ENCODE measurements at places on chromosomes 7 and 10. TPM values are rescaled to one million over a fixed set of nuclear protein-coding genes. Genes with fewer than 3 reads are reported as not detected.
A peak's percentile ranks its signal among the peaks of the same experiment; 100 is the strongest.

DNA sequence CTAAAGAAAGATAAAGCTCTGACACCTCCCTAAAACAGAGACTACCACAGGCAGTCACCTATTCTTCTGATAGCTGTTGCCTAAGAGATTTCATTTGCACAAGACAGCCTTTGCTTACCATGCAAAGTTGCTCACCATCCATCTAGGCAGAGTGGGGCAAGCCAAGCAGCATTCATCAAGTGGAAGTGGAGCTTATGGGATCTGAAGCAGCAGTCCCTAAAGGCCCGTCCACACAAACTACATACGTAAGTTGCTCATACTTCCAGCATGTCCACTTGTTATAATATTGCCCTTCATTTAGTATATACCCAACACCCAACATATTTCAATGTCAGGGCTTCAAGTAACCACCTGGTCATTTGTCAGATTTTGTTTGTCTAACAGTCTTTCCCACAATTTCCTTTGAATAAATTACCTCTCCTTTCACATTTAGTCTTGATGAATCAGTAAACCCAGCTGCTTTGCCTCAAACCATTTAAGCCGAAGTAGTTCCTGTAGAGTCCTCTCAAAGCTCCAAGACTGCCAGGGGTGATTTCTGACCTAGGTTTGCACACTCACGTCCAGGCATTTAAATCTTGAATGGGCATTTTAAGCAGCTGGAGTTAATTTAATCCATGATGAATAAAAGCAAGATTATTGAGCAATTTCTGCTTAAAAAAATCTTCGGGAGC, 67.9 kb downstream of the ATAD1 start:
- H3K4me3 ChIP-seq, result no peak overlapping the region
- H3K36me3 ChIP-seq, result peaks cover 11% of the 10 kb centered on the region
- H3K4me1 ChIP-seq, result no peaks in the 10 kb centered on the region
- no peak overlapping the region for H3K27ac ChIP-seq
- H3K27me3 ChIP-seq, result no peaks in the 10 kb centered on the region
- DNase-seq, result no peak

DNA sequence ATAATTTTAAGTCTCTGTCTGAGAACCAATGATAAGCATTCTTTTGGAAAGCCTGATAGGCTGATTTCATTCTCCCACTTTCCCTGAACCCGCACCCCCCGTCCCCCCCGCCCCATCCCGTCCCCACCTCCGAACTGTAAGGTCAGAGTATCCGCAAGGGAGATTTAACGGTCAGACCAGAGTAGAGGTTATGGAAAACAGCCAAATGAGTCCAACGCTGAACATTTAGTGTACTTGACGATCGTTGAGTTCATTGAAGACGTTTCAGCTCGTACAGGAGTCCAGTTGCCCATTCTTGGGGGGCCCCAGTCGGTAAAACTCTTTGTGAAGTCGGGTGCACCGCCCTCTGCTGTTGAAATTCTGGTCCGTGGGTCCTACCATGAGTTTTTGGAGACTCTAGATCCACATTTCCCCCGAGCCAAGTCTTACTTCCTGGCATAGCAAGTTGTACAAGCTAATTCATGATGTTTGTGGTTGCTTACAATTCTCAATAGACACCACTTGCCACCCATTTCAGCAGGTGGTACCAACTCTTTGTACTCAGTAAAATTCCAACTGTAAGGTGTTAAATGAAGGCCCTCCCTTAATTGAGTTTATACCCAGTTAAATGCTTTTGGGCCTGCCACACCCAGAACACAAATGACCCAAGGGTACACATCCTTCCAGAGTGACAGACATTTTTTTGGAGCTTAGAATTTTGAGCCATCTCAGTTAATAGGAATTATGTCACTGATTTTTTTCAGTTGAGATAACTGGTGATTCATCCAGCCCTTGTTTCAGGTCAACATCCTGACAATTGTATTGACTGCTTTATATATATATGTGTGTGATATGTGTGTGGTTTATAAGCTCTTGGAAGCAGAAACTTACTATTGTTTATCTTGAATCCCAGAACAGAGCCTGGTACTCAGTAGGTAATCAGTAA, 1.2 kb downstream of the MARCHF5 start:
- H3K36me3 ChIP-seq, result peaks cover 3% of the 10 kb centered on the region
- no peaks in the 10 kb centered on the region for H3K27me3 ChIP-seq
- peak overlapping the region; percentile 88 for H3K27ac ChIP-seq
- peak overlapping the region; percentile 85 for H3K4me3 ChIP-seq
- H3K4me1 ChIP-seq, result peaks cover 15% of the 10 kb centered on the region

GRCh38 chr10:125407000-125407502, 246.7 kb upstream of the CTBP2 start:
- no peak for DNase-seq
- no peak overlapping the region for H3K4me3 ChIP-seq
- H3K4me1 ChIP-seq, result no peaks in the 10 kb centered on the region
- H3K27me3 ChIP-seq, result no peaks in the 10 kb centered on the region
- no peaks in the 10 kb centered on the region for H3K36me3 ChIP-seq

DNA sequence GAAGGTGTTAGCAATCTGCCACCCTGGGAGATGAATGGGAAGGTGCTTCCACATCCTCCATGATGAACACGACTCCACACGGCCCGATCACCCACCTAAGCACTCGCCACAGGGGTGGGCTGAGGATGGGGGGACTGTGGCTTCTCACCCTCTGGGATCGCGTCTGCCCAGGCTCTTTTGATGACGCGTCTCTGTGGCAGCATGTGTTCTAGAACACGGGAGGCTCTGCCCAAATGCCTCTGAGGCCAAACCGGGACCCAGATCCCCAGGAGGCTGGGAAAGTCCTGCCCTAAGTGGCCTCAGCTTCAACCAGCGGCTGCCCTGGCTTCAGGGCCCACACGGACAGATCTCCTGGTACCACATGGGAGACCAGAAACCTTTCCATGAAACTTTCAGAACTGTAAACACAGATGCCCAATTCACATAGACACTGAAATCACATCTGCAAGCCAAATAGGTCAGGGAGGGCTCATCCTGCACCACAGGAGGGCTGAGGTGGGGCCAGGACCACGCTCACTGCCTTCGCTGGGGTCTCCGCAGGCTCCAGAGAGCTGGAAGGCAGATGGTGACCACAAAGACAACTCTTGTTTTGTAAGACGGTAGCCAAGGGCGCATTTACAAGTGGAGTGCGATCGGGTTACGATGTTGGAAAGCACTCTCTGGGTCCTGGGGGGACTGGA, 200.6 kb downstream of the PTPRN2 start:
- H3K4me3 ChIP-seq, result no peak overlapping the region
- no peak overlapping the region for H3K27ac ChIP-seq
- no peaks in the 10 kb centered on the region for H3K27me3 ChIP-seq
- H3K36me3 ChIP-seq, result no peaks in the 10 kb centered on the region
- H3K4me1 ChIP-seq, result no peaks in the 10 kb centered on the region
- DNase-seq, result no peak

- H3K27ac ChIP-seq, result no peak overlapping the region
- DNase-seq, result no peak
- H3K27me3 ChIP-seq, result no peaks in the 10 kb centered on the region
- no peaks in the 10 kb centered on the region for H3K36me3 ChIP-seq
- H3K4me1 ChIP-seq, result no peaks in the 10 kb centered on the region
Measured at GRCh38 chr10:96289218-96289910, 14.9 kb upstream of the DNTT start.

- H3K4me1 ChIP-seq, result peaks cover 26% of the 10 kb centered on the region
- DNase-seq, result peak; percentile 71
- H3K27ac ChIP-seq, result peak overlapping the region; percentile 54
- no peaks in the 10 kb centered on the region for H3K27me3 ChIP-seq
Measured at GRCh38 chr10:74825371-74826141, 844 bp upstream of the KAT6B start.

- H3K27me3 ChIP-seq, result no peaks in the 10 kb centered on the region
- no peaks in the 10 kb centered on the region for H3K36me3 ChIP-seq
- H3K4me3 ChIP-seq, result no peak overlapping the region
- H3K27ac ChIP-seq, result no peak overlapping the region
Measured at GRCh38 chr10:28922127-28922526, 244.8 kb downstream of the BAMBI start.

- H3K27me3 ChIP-seq, result no peaks in the 10 kb centered on the region
- no peak for DNase-seq
- peaks cover 13% of the 10 kb centered on the region for H3K4me1 ChIP-seq
- H3K27ac ChIP-seq, result no peak overlapping the region
Measured at GRCh38 chr7:4613846-4614548, 68.1 kb upstream of the FOXK1 start.

- H3K4me3 ChIP-seq, result no peak overlapping the region
- no peak overlapping the region for H3K27ac ChIP-seq
- H3K27me3 ChIP-seq, result no peaks in the 10 kb centered on the region
Measured at GRCh38 chr10:102764470-102765161, 20.9 kb downstream of the WBP1L start.

- DNase-seq, result no peak
- no peak overlapping the region for H3K27ac ChIP-seq
- no peaks in the 10 kb centered on the region for H3K4me1 ChIP-seq
Measured at GRCh38 chr7:113331155-113331898, 213.0 kb upstream of the SMIM30 start.

- no peaks in the 10 kb centered on the region for H3K4me1 ChIP-seq
- no peaks in the 10 kb centered on the region for H3K36me3 ChIP-seq
- no peaks in the 10 kb centered on the region for H3K27me3 ChIP-seq
- DNase-seq, result no peak
- no peak overlapping the region for H3K4me3 ChIP-seq
Measured at GRCh38 chr10:109972372-109973001, 35.3 kb upstream of the ADD3 start.

DNA sequence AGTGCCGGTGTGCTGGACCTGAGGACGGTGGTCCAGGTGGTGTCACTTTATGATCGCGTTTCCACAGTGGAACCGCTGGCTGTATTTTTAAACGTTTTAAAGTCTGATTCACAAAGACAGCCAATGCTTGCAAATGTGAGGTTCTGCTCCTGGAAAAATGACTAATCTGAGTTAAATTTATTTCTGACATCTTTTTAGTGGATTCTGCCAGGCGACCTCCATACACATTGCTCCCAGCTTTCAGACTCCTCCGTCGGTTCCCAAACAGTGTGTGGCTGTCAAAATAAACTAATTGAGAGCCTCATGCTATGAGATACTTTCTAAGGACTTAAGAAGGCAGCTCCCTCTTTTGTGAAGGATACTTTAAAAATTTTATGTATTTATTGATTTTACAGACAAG, 12.7 kb upstream of the TTYH3 start:
- DNase-seq, result no peak
- H3K27me3 ChIP-seq, result no peaks in the 10 kb centered on the region
- H3K4me3 ChIP-seq, result no peak overlapping the region
- H3K27ac ChIP-seq, result no peak overlapping the region

DNA sequence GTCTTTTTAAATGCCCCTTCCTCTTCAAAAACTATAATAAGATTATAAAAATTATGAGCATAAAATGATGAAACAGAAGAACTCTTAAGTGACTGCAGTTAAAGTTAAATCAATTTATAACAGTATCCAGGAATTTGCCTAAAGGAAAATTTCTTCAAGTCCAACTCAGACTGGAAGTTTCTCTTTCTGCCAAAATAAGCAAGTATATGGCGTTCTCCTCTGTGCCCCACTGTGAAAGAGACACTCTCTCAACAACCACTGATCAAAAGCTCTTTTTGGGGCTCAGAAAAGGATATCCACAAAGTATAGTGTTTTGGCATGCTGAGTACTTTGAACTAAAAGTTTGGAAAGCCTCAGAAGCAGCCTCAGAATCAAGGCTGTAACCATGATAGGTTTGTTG, 139.9 kb downstream of the SKIDA1 start:
- no peak overlapping the region for H3K4me3 ChIP-seq
- H3K27me3 ChIP-seq, result no peaks in the 10 kb centered on the region
- H3K36me3 ChIP-seq, result no peaks in the 10 kb centered on the region

DNA sequence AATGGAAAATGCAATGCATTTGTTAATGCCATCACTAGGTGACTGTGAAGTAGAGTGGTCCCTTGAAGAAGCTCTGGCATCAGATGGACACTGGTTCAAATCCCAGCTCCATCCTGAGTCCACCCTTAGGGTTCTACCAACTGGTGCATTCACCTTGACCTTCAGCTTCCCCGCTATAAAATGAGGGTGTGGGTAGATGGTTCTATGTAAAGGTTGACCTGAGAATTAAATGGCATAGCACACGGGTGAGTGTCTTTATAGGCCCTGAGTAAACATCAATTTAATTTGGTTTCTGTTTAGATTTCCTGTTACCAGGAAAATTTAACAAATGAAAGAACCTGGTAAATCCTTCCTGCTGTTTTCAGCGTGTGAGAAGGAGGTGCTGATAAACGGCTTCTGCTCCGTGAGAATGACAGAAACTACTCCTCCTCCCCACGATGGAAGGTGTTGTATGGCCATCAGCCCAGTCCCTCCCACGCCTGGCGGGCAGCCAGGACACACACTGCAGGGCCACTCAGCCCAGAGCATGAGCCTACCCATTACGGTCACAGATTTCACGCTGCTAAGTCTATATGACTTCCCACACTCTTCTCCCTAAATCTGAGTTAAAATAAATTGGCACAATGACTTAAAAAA, 210.1 kb downstream of the TNS3 start:
- H3K27me3 ChIP-seq, result no peaks in the 10 kb centered on the region
- no peak overlapping the region for H3K27ac ChIP-seq
- no peak for DNase-seq
- H3K36me3 ChIP-seq, result no peaks in the 10 kb centered on the region

DNA sequence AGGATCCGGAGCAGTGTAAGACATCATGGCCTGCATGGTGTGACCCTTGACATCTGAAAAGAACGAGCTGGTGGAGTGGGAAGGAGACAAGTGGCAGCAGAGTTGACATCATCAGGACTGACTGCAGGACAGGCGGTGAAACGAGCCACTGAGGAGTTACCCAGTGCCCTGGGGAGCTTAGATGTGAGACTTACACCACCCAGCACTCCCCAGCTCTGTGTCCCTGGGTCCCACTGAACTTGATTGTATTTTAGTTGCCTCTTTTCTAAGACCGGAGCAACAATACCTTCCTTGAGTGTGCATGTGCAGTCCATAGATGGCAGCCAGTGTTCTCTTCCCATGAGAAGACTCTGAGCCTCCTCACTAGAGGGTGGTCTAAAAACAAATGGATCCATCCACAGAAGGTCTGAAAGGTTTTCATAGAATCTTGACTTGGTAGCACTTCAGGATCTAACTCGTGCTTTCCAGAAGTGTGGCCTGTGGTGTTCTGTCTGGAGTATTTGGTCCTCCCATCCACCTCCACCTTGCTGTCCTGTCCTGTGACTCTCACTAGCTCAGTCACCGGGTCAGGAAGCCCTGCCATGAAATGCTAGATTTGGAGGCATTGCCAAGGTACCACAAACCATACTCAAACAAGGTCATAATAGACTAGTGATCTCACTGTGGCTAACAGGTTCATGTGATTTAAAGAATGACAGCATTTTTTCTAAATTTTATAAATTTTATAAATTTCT, 59.0 kb downstream of the IKZF1 start:
- peaks cover 55% of the 10 kb centered on the region for H3K36me3 ChIP-seq
- no peak overlapping the region for H3K4me3 ChIP-seq
- H3K4me1 ChIP-seq, result peaks cover 69% of the 10 kb centered on the region
- H3K27ac ChIP-seq, result peak overlapping the region; percentile 91

The LIPN gene
- not detected for total RNA-seq

The ITGB1 gene
- 202 TPM for total RNA-seq

The TRIM50 gene
- not detected for total RNA-seq

The ZCWPW1 gene
- 7.2 TPM for total RNA-seq

The CLCN1 gene
- 0.16 TPM for total RNA-seq

The VAX1 gene
- total RNA-seq, result not detected

The MKX gene
- not detected for total RNA-seq

The PAPSS2 gene
- total RNA-seq, result not detected

The CDK1 gene
- total RNA-seq, result 1.9 TPM
